ENCODE measurements at places on chromosomes 11 and 22.

DNA sequence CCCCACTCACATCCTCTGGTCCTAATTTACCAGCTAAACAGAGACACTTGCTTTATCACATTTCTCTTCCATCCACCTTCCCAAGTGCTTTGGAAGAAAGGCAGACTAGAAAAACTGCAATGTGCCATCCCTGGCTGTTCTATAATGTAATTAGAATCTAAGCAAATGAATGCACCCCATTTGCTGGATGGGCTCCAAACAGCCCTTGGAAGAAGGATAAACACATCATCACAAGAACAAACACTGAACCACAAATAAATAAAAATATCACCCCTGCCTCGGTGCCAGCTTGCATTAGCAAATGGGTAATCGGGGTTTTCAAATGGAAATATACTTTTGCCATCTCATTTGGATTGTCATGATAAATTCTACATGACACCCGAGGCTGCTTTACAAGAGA, 296.6 kb upstream of the ISX start:
- DNase-seq, result no peak

DNA sequence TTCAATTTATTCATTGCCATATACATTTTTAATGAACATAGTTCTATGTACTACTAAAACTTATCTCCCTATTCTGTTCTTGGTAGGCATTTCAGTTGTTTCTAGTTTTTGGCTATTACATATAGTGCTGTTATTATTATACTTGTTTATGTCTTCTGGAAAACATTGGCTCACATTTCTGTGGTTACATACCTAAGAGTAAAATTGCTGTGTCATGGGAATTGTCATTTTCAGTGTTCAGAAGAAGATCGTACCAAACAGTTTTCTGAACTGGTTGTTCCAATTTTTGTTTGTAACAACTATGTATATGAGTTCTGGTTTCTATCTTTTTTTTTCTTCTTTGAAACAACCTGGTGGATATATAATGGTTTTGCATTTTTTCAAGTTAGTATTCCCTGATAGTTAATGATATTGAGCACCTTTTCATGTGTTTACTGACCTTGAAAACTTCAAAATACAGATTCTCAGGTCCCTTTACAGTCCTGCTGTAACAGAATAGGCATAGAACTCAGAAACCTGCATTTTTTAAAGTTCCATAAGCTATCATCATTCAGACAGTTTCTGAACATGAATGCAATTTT, 230.7 kb downstream of the JRKL start:
- DNase-seq, result no peak

- no peak for DNase-seq
Observed at GRCh38 chr11:69818231-69818602, 999 bp downstream of the FGF3 start.

DNA sequence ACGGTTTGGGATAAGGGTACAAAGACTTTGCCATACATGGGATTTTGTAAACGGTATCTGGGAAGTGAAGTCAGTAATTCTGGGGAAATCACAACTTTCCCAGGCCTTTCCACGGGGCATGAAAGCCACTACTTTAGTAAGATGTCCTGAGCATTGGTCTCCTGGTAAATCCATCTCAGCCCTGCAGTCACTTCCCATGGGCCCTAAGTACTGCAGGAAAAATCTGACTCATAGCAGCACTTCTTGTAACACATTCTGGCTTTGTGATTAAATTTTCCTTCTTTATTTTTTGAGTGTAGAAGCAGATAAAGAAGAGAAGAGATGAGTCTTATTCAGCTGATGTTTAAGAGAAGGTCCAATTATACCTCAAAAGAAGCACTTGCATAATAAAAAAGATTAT, 67.6 kb downstream of the BLID start:
- DNase-seq, result no peak

GRCh38 chr11:3808861-3809623, 682 bp downstream of the PGAP2 start:
- no peak for DNase-seq

GRCh38 chr11:931385-931784, 5.7 kb downstream of the AP2A2 start:
- DNase-seq, result no peak

DNA sequence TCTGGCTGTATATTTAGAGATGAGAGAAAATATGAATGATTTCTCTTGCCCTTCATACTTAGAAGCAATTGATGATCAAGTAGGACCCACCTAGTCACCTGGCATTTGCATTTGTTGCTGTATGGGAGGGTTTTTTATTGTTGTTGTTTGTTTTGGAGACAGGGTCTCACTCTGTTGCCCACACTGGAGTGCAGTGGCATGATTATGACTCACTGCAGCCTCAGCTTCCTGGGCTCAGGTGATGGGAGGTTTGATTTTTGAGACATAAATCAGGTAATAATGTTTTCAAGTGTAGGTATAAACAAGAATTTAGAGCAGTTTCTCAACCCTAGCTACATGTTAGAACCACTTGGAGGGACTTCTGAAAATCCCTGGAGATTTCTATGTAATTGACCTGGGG, 63.0 kb downstream of the TNRC6B start:
- no peak for DNase-seq

DNA sequence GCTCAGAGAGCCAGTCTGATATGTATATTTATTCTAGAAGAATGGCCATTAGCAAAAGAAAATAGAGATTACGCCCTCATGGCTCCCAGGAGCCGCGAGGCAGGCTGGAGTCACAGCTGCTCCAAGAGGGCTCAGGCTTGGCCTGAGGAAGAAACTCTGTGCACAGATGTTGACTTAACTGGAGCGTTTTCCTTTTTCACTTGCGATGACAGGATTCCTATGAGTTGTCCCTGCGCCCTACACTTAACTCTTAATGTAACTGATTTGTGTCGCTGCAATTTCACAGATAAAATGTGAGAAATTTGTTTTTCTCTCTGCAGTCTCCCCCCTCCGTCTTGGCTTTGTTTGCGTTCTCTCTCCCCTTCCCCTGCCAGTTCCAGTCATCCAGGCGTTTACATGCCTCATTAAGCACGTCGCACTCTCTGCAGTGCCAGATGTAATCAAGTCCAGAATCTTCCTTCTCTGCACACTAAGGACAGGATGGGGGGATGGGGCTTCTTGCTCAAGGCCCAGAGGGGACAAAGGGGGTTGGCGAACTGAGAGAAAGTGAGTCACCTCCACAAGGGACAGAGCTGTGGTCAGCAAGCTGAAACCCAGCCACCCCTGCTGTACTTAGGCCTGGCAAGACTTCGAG, 1060.1 kb downstream of the NTM start:
- no peak for DNase-seq

DNA sequence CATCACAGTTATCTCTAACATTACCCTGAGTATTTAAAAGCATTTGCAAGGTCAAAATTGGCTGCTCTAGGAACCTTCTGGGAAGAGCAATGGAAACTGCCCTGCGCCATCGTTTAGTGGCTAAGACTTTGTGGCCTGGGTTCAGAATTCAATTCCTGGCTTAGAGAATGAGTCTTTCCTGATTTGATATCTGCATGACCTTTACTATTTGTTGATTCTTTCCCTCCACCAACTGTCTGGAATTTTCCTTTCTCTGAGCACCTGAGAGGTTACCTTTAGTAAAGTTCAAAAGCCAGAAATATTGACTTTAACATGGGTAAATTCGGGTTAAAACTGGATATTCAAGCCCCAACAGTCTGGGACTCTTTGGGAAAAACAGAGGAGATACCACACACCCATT, 43.0 kb upstream of the SLC5A12 start:
- DNase-seq, result no peak

DNA sequence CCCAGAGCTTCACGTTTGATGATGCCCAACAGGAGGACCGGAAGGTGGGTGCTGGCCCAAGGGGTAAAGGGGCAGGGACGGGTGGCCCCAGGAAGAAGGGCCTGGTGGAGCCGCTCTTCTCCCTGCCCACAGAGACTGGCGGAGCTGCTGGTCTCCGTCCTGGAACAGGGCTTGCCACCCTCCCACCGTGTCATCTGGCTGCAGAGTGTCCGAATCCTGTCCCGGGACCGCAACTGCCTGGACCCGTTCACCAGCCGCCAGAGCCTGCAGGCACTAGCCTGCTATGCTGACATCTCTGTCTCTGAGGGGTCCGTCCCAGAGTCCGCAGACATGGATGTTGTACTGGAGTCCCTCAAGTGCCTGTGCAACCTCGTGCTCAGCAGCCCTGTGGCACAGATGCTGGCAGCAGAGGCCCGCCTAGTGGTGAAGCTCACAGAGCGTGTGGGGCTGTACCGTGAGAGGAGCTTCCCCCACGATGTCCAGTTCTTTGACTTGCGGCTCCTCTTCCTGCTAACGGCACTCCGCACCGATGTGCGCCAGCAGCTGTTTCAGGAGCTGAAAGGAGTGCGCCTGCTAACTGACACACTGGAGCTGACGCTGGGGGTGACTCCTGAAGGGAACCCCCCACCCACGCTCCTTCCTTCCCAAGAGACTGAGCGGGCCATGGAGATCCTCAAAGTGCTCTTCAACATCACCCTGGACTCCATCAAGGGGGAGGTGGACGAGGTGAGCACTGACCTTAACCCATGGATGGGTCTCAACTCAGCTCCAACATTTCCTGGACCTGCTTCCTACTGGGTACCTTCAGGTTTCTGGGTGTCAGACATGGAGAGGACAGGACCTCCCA, 2.0 kb downstream of the RIC8A start:
- no peak for DNase-seq

DNA sequence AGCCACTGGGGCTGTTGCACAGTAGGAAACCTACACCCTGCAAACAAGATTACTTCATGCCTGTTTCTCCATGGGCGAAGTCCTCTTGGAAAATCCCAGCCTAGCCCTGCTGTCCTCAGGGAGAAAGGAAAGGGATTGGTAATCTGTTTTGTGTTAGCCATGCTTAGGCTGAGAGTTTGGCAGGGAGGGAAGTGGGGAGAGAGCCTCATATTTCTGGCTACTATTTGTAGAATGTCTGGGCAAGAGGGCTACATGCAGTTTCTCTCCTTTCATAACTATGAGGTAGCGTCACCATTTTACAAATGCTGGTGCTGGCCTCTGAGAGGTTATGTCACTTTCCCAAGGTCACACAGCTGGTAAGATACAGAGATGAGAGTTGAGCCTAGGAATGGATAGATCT, 737 bp upstream of the MFRP start:
- DNase-seq, result no peak

DNA sequence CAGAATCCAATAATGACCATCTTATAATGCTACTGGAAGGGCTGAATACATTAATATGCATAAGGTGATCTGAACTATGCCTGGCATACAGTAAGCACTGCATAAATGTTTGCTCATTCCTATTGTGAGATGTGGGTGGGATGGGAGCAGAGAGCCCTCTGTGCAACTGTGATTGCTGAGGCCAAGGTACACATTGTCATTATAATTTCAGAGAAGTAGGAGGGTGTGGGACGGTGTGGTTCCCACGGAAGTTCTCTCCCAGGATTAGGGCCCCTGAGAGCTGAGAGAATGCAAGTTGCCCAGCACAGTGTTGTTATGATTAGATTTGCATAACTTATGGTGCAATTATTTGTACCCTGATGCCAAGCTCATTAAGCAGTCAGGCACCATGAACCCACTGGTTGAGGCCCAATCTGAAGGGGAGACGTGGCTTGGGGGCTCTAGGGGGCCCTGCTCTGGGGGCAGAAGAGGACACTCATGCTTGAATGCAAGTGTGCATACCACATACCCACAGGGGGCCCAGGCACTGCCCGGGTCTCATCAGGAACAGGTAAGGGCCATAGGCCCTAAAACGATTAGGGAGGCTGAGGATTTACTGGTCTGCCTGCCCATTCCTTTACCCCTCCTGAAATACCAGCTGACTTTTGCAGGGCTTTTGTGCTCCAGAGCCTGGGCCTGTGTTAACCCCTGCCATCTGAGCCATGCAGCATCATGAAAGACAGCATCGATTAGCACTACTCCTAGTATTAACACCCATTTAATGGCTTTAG, 72.8 kb downstream of the THAP12 start:
- DNase-seq, result no peak

DNA sequence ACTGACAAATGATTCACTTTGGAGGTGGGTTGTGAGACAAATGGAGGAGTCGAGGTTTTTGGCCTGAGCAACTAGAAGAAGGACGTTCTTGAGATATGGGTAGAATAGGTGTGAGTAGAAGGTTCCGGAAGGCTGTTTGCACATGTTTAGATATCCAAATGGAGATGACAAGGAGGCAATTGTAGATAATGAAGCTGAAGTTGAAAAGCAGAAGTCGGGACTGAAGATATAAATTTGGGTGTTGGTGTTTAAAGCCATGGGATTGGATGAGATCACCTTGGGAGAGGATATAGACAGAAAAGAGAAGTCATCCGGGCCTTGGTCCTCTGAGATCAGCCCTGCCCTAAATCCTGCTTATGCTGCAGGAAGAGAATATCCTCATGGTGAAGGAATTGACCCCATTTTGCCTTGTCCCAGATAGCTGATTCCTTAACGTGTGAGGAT, 75.5 kb upstream of the CD44 start:
- DNase-seq, result no peak

GRCh38 chr22:44496844-44497217, 1.2 kb downstream of the RTL6 start:
- no peak for DNase-seq

- no peak for DNase-seq
Observed at GRCh38 chr11:43508511-43508918, 149.8 kb downstream of the TTC17 start.

GRCh38 chr11:10490398-10491241, 35.6 kb downstream of the AMPD3 start:
- DNase-seq, result no peak

DNA sequence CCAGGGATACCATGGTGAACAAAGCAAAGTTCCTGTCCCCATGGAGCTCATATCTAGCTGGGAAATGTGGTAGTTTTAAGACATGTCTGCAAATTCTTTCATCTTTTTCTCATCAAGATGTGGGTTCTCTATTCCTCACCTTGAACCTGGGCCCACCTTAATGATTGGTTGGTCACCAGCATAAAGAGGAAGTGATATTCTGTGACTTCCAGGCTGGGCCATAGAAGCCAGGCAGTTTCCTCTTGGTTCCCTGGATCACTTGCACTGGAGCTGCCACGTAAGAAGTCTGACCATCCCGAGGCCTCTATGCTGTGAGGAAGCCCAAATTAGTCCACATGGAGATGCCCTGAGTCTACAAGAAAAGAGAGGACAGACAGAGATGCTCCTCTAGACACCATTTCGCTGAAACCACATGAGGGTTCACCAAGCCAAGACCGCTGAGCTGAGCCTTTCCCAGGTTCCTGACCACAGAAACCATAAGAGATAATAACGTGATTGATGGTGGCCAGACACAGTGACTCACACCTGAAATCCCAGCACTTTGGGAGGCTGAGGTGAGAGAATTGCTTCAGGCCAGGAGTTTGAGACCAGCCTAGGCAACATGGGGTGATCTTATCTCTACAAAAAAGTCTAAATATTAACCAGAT, 119.5 kb upstream of the ISX start:
- no peak for DNase-seq

DNA sequence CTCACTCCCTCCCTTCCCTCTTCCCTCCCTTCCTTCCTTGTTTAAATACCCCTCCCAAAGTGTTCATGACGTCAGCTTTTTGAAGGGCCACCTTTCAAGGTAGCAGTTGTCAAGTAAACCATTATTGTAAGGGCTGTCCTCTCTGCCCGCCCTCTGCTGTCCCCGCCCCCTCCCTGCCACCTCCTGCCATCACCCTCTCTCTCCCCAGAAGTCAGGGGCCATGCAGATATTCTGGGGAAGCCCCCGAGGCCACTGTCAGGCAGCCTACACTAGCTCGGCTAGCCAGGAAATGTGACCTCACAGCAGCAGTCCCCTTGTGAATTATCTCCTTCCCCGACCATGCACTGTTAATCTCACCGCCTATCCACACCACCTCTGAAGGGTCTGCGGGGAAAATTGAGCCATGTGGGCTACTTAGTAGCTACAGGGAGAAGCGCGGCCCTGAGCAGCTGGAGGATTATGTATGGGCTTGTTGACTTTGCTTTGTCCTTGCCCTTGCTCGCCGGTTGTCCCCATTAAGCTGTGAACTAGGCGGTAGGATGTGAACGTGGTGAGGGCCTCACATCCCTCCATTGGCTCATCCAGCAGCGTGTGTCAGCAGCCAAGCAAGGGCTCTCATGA, 42.1 kb upstream of the ATXN10 start:
- DNase-seq, result no peak
